HepG2 (cell line): ENCODE measurements at places on chromosomes 16 and 17. TPM values are rescaled to one million over a fixed set of nuclear protein-coding genes. Genes with fewer than 3 reads are reported as not detected.

DNA sequence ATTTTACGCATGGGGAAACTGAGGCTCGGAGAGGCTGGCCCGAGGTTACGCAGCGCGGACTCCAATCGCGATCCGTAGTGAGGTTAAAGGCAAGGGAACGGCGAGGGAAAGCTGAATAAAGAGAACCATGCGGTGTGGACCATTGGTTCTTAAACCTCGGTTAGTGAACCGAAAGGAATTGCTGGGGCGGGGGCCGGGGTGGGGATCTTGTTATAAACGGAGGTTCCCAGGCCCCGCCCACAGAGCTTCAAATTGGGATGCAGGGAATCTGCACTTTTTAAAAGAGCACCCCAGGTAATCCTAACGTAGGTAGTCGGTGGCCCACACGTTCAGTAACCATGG is 524 bp downstream of the IQCK start:
- H3K4me3 ChIP-seq: peak overlapping the region; percentile 98
- no peaks in the 10 kb centered on the region; the same call in 2 of the 3 replicates for H3K27me3 ChIP-seq
- DNase-seq: no peak

DNA sequence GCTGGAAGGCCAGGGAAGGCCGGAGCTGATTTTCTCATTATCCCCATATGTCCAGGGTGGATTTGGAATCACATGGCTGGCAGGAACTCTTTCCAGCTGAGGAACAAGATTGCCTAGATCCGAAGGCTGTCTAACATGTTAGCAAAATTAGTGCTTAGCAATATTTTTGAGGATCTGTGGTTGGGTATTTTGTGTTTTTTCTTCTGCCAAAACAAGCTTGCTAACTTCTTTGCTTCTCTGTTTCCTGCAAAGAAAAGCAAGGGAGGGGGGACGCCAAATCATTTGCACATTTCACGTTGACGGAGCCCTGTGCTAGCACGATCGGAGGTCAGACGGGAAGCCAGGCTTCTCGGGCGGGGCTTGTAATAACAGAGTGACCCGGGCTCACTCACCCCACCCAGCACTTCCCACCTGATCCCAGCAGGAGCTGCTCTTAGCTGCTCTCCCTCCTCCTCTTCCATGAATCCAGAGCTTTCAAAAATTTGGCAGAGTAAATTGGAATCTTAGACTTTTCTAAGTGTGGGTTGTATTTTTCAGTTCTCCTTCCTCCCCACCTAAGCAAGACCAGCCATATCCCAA is 33.3 kb upstream of the FOXF1 start:
- H3K27ac ChIP-seq: no peak overlapping the region
- no peaks in the 10 kb centered on the region for H3K36me3 ChIP-seq
- no peaks in the 10 kb centered on the region for H3K4me1 ChIP-seq
- H3K27me3 ChIP-seq: peaks cover 4% of the 10 kb centered on the region; the same call in 1 of the 2 replicates
- DNase-seq: no peak

DNA sequence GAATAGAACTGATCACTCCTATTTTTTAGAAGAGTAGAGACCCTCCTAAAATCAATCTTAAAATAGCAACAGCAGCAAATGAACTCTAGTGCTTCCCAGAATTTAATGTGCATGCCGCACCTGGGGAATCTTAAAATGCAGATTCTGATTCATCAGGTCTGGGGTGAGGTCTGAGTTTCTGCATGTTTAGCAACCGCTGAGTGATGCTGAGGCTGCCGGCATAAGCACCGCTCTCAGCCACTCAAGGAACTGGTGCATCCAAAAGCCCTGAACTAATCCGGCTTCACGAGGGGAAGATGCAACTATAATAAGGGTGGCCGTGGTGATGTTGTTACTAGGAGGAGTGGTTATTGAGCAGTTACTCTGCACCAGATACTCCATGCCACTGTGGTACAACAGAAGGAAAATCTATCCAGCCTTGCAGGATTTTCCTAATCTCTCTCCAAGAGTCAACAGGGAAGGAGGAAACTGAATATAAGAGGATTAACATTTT is 19.7 kb downstream of the SDK2 start:
- H3K27ac ChIP-seq: no peak overlapping the region
- no peak overlapping the region for H3K4me3 ChIP-seq
- H3K4me1 ChIP-seq: no peaks in the 10 kb centered on the region
- DNase-seq: no peak

DNA sequence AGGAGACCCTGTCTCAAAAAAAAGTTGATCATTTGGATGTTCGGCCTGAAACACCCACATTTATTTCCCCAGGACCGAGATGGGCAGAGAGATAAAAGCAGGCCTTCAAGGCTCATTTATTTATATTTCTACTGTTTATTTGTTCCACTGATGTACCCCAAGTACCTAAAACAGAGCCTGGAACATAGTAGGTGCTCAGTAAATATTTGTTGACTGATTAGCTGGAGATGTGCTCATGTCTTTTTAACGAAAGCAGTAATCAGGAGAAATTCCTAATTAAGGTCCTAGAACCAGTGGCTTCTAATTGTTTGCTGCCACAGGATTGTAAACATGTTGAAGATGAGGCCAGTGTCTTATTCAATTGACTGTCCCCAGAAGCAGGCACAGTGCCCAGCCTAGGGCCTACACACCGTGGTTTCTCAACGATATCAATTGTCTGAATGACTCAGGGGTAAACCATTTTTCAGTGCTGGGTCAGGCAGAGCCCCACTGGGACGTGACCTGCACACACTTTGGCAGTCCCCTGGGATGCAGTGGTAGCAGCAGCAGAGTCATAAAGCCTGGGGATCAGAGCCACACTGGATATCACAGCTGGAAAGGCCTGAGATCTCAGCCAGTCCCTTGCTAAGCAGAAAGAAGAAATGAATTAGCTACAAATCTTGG is 34.8 kb downstream of the SOST start:
- H3K36me3 ChIP-seq: no peaks in the 10 kb centered on the region
- peaks cover 15% of the 10 kb centered on the region for H3K4me1 ChIP-seq
- H3K4me3 ChIP-seq: no peak overlapping the region
- peaks cover 3% of the 10 kb centered on the region; the same call in 1 of the 2 replicates for H3K27me3 ChIP-seq
- DNase-seq: peak; percentile 17
- H3K27ac ChIP-seq: no peak overlapping the region

DNA sequence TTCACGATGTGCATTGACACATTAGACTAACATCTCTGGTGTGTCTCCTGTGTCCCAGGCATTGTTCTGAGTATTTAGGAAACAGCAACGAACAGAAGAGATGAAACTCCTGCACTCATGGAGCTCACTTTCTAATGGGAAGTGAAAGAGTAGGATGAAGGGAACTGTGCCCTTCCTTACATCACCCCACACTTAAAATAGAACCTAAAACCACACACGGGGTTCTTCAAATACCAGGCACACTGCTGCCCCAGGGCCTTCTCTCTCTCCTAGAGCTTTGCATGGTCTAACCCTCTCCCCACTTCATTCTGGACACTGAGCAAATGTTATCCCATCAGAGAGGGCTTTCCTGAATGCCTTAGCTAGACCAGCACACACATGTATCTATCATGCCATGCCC is 33.7 kb downstream of the TRIM25 start:
- H3K4me3 ChIP-seq: no peak overlapping the region
- H3K36me3 ChIP-seq: no peaks in the 10 kb centered on the region
- 0 out of 2 replicates have a peak, but pooled peaks cover 6% of the 10 kb centered on the region for H3K4me1 ChIP-seq
- DNase-seq: no peak
- no peaks in the 10 kb centered on the region for H3K27me3 ChIP-seq

DNA sequence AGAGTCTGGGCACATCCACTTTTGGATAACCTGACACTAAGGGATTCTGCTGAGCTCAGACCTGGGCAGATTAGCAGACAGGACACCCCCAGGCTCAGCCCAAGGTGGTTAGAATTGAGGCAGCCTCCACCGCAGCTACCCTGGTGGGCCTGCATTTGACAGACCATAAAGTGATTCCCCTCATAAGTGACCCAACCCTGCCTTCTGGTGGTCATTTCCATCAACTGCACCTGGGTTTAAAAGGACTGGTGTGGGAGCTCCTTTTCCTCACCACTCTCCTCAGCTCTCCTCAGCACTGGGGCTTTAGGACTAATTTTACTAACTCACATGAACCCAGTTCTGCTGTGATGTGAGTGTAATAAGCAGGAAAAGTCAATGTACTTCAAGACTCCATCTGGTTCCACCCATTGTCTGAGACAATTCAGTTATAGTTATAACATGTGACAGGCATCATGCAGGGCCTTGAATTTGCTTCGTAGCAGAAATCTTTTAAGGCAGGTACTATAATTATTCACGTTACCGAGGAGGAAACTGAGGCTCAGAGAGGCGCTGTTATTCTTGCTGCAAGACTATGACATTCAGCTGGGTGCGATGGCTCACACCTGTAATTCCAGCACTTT is 42.5 kb downstream of the MYH3 start:
- H3K27me3 ChIP-seq: no peaks in the 10 kb centered on the region
- H3K4me1 ChIP-seq: no peaks in the 10 kb centered on the region

DNA sequence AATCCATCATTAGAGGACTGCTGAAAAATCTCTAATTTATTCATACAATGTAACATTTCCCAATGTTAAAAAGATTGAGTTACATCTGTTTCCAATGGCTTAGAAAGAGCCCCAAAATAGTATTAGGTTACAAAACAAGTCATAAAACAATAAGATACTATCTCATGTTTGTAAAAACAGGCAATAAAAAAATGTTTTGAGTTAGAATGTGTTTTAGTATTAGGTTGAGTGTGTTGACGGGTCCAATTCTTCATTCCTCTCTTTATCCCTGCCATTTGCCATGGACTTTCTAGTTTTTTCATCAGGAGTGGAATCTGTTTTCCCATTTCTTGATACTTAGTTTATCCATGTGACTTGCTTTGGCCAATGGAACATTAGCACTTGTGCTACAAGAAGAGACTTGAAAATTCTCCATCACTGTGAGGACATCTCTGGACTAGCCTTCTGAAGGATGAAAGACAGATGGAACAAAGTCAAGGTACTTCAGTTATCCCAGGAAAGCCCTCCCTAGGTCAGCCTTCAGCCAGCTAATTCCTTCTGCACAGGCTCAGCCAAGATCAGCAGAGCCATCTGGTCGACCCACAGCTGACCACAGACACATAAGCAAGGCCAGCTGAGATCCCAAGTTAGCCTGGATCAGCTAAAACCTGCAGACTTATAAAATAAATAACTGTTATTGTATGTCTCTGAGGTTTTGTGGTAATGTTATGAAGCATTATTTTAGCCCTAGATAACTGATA is 83.3 kb downstream of the HS3ST3A1 start:
- H3K36me3 ChIP-seq: no peaks in the 10 kb centered on the region
- DNase-seq: no peak
- peaks cover 10% of the 10 kb centered on the region for H3K4me1 ChIP-seq
- no peak overlapping the region for H3K4me3 ChIP-seq
- no peak overlapping the region for H3K27ac ChIP-seq

- H3K36me3 ChIP-seq: no peaks in the 10 kb centered on the region
- no peak overlapping the region for H3K27ac ChIP-seq
- DNase-seq: no peak
- no peak overlapping the region for H3K4me3 ChIP-seq
- H3K27me3 ChIP-seq: no peaks in the 10 kb centered on the region
Measured at GRCh38 chr16:24074574-24074973, 181.6 kb upstream of the CACNG3 start.

GRCh38 chr16:66693149-66693548 is 3.4 kb downstream of the CMTM4 start:
- peaks cover 3% of the 10 kb centered on the region; the same call in 2 of the 3 replicates for H3K27me3 ChIP-seq
- no peak overlapping the region for H3K27ac ChIP-seq
- no peaks in the 10 kb centered on the region for H3K36me3 ChIP-seq
- H3K4me1 ChIP-seq: peaks cover 74% of the 10 kb centered on the region

GRCh38 chr17:81941484-81942166 is 4.5 kb upstream of the PYCR1 start:
- no peak for DNase-seq
- peaks cover 16% of the 10 kb centered on the region; the same call in 1 of the 2 replicates for H3K27me3 ChIP-seq
- H3K27ac ChIP-seq: no peak overlapping the region

GRCh38 chr16:86038926-86039310 is 140.0 kb downstream of the IRF8 start:
- peaks cover 3% of the 10 kb centered on the region; the same call in 1 of the 2 replicates for H3K27me3 ChIP-seq
- no peak overlapping the region for H3K4me3 ChIP-seq
- no peaks in the 10 kb centered on the region for H3K4me1 ChIP-seq
- H3K27ac ChIP-seq: no peak overlapping the region

- H3K4me1 ChIP-seq: peaks cover 14% of the 10 kb centered on the region
- H3K27ac ChIP-seq: peak overlapping the region; percentile 63
- H3K4me3 ChIP-seq: peak overlapping the region; percentile 83
- H3K27me3 ChIP-seq: no peaks in the 10 kb centered on the region
- DNase-seq: peak; percentile 16
Measured at GRCh38 chr17:59963738-59964481, 630 bp downstream of the RNFT1 start.

DNA sequence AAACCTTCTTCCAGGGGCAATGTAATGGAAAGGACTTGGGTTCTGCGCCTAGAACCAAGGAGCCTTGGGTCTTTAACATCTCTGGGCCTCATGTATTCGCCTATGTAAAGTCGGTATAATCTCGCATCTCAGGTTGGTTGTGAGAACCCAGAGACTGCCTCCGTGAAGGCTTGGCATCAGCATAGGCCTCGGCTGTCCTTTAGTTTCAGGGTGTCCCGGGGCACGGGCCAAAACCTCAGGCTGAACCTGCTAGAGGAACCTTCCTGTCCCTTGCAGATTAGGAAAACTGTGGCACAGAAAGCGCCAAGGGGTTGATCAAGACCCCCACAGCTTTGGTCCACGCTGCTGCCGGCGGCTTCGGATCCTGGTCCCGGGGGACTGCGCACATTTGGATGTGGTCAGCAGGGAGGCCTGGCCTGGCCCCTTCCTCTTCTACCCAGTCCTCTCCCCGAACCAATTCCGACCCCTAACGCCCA is 772 bp upstream of the PHAF1 start:
- H3K4me3 ChIP-seq: peak overlapping the region; percentile 99
- H3K27ac ChIP-seq: peak overlapping the region; percentile 90
- no peaks in the 10 kb centered on the region; the same call in 2 of the 3 replicates for H3K27me3 ChIP-seq
- H3K36me3 ChIP-seq: no peaks in the 10 kb centered on the region
- no peak for DNase-seq
- H3K4me1 ChIP-seq: peaks cover 46% of the 10 kb centered on the region

- peaks cover 16% of the 10 kb centered on the region for H3K4me1 ChIP-seq
- no peaks in the 10 kb centered on the region for H3K36me3 ChIP-seq
- H3K27me3 ChIP-seq: no peaks in the 10 kb centered on the region
- H3K27ac ChIP-seq: no peak overlapping the region
- no peak overlapping the region for H3K4me3 ChIP-seq
Measured at GRCh38 chr16:79250502-79251098, 349.9 kb downstream of the MAF start.

DNA sequence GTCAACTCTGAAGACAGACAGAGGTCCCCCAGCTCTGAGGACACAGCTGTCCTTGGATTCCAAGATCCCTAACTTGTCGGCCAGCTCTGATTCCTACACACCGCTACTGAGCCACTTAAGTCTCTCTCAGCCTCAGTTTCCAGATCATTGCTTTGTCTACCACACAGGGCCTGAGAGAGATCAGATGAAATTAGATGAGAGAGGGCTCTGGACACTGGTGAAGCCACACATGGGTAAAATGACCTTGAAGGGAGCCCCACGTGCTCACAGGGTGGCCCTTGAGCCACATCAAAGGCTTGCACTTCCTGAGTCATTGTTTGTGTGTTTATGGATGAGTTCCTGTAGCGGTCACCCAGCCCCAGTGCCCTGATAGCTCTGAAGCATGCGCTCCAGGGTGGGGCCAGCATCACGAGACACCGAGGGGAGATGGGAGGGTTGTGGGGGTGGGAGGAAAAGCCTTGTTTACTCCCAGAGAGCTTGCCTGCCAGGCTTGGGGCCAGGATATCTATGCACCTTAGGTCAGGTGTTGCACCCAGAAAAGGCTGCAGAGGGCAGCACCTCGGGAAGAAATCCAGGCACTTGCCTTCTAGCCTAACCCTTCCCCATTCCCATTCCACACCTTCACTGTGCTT is 32.7 kb upstream of the SLC6A2 start:
- DNase-seq: peak; percentile 100
- no peak overlapping the region for H3K4me3 ChIP-seq
- no peaks in the 10 kb centered on the region for H3K27me3 ChIP-seq

The CACNB1 gene
- total RNA-seq: 0.60 and 0.75 TPM in 2 replicates

The HBQ1 gene
- total RNA-seq: 7.4 and 8.0 TPM in 2 replicates

The GDPD1 gene
- total RNA-seq: 3.8 and 7.7 TPM in 2 replicates

The SLC7A5 gene
- total RNA-seq: 84.4 and 155 TPM in 2 replicates

The LRRC46 gene
- 0.09 and 0.13 TPM in 2 replicates for total RNA-seq

The CACNG1 gene
- total RNA-seq: not detected in 2 replicates
